Gastroesophageal sphincter (tissue), 4 donors: ENCODE measurements at places on chromosomes 3 and 15.

DNA sequence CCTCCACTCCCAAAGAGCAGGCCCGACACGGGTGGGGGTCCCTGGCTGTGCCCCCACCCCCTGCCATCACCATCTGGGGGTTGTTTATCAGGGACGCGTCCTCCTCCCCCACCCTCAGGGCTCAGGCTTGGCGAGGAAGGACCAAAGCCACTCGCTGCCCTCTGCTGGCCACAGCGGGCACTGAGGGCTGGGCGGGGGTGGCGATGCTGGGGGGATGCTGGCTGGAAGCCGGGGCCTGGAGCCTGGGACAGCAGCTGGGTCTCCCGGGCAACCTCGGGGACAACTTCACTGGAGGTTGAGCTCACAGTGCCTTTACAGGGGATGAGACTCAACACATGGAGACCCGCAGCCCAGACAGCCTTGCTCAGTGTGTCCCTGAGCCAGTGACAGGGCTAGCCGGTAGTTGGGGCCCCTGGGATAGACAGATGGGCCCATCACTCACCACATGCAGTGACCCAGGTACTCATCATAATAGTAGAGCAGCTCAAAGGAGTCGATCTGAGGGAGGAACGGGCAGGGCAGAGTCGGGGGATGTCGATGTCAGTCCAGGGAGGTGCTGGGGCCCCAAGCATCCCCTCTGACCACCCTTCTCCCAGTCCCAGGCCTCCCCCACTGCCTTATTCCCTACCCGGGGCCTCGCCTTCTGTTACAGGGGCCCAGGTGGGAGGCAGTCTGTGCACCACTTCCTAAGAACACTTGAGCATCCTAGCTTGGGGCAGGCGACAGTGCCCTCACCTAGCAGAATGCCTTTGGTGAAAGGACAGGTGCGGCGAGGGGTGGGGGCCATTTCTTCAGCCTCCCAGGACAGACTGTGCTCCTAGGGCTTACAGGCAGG, 5.9 kb upstream of the CALML4 start:
- peak; percentile 74 for ATAC-seq
- H3K36me3 ChIP-seq, result no peaks in the 10 kb centered on the region
- peak overlapping the region; percentile 69 for H3K27ac ChIP-seq
- H3K4me3 ChIP-seq, result peak overlapping the region; percentile 39
- peaks cover 8% of the 10 kb centered on the region for H3K4me1 ChIP-seq
- H3K27me3 ChIP-seq, result no peaks in the 10 kb centered on the region

- no peak overlapping the region for H3K4me3 ChIP-seq
- no peak for ATAC-seq
- H3K4me1 ChIP-seq, result peaks cover 21% of the 10 kb centered on the region
- H3K36me3 ChIP-seq, result no peaks in the 10 kb centered on the region
Observed at GRCh38 chr15:62413786-62414185, 248.7 kb upstream of the C2CD4B start.

DNA sequence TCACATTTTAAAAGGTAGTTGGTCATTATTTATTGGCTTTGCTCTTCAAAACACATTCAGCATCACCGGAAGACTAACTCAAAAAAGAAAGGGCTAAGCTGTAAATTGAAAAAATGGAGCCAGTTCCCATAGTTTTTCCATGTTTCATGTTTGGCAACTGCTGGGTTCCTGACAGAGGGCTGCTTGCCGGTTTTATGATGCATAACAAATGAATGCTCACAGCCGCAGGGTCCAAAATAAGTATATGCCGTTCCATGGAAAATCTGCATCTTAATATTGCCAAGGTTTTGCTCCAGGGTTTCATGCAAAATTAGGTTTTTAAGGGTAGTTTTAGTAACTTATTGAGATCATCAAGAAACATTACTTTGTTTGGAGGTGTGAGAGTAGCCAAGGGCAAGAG, 15.8 kb downstream of the SLC12A1 start:
- H3K4me3 ChIP-seq, result no peak overlapping the region
- no peaks in the 10 kb centered on the region for H3K27me3 ChIP-seq
- H3K4me1 ChIP-seq, result no peaks in the 10 kb centered on the region
- ATAC-seq, result no peak

GRCh38 chr3:17877299-17877698, 134.9 kb upstream of the TBC1D5 start:
- H3K4me3 ChIP-seq, result no peak overlapping the region
- ATAC-seq, result no peak
- H3K4me1 ChIP-seq, result no peaks in the 10 kb centered on the region
- no peak overlapping the region for H3K27ac ChIP-seq
- H3K36me3 ChIP-seq, result no peaks in the 10 kb centered on the region

DNA sequence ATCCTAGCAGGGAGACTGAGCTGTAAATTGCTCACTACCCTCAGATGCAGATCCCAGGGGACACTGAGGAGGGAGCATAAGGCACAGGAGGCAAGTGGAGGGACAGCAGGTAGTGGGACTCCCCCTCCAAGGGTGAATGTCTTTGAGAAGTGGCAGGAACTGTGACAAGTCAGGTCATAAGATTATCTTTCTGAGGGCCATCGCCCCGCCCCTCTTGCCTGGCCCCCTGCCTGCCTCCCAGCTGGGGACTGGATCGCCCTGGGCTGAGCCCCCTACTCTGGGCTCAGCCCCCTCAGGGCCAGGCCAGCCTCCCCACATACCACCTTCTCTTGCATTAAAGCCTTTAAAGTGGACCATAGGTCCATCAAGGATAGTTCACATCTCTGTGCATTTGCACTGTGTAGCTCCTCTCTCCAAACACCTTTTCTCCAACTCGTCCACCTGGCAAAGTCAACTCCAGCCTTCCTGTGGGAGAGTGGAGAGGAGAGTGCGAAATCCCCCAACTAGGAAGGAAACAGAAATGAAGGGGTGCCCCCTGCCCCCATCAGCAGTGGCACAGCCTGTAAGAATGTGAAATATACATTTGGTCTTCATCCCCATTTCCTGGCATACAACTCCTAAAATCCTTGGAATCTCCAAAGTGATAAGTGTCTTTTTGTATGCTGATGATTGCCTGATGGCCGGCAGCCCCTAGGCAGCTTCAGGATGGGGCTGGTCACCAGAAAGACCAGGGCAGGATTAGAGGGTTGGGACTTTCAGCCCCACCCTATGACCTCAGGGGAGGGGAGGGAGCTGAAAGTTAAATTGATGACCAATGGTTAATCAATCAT, 14.7 kb downstream of the PIF1 start:
- H3K4me1 ChIP-seq, result peaks cover 5% of the 10 kb centered on the region
- no peak for ATAC-seq
- peak overlapping the region; percentile 93 for H3K27ac ChIP-seq
- H3K36me3 ChIP-seq, result no peaks in the 10 kb centered on the region
- H3K4me3 ChIP-seq, result no peak overlapping the region

- ATAC-seq, result no peak
- no peaks in the 10 kb centered on the region for H3K27me3 ChIP-seq
- H3K4me3 ChIP-seq, result no peak overlapping the region
- no peaks in the 10 kb centered on the region for H3K36me3 ChIP-seq
- H3K4me1 ChIP-seq, result peaks cover 17% of the 10 kb centered on the region
Observed at GRCh38 chr3:133475245-133476010, 75.6 kb downstream of the BFSP2 start.

DNA sequence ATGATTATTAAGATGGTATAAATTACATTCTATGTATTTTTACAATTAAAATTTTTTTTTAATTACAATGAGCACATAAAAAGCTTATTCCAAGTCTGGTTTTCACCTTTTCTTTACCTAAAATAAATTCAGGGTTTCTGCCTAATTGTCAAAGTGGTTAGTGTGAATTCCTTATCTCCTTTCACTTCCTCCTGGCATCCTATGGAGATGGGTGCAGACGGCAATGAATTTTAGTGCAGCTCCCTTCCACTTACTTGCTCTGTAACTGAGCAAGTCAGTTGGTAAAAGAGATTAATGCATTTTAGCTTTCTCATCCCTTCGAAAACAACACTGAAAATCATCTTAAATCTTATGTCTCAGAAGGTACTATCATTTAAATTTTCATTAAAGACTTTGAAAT, 13.1 kb downstream of the HDGFL3 start:
- H3K36me3 ChIP-seq, result no peaks in the 10 kb centered on the region
- H3K4me1 ChIP-seq, result peaks cover 20% of the 10 kb centered on the region
- no peaks in the 10 kb centered on the region for H3K27me3 ChIP-seq
- ATAC-seq, result no peak
- H3K4me3 ChIP-seq, result no peak overlapping the region

GRCh38 chr15:89777073-89777751, 1.1 kb downstream of the MESP2 start:
- peaks cover 9% of the 10 kb centered on the region for H3K4me1 ChIP-seq
- H3K27ac ChIP-seq, result no peak overlapping the region
- H3K36me3 ChIP-seq, result no peaks in the 10 kb centered on the region
- no peaks in the 10 kb centered on the region for H3K27me3 ChIP-seq
- no peak for ATAC-seq

GRCh38 chr3:158166223-158166622, 56.3 kb downstream of the RSRC1 start:
- H3K27me3 ChIP-seq, result no peaks in the 10 kb centered on the region
- no peaks in the 10 kb centered on the region for H3K4me1 ChIP-seq
- no peak for ATAC-seq
- no peak overlapping the region for H3K27ac ChIP-seq
- no peak overlapping the region for H3K4me3 ChIP-seq
- H3K36me3 ChIP-seq, result peaks cover 5% of the 10 kb centered on the region

- H3K4me3 ChIP-seq, result no peak overlapping the region
- ATAC-seq, result no peak
- no peaks in the 10 kb centered on the region for H3K27me3 ChIP-seq
- H3K4me1 ChIP-seq, result no peaks in the 10 kb centered on the region
- H3K36me3 ChIP-seq, result no peaks in the 10 kb centered on the region
Observed at GRCh38 chr3:155159301-155159700, 79.2 kb downstream of the MME start.

DNA sequence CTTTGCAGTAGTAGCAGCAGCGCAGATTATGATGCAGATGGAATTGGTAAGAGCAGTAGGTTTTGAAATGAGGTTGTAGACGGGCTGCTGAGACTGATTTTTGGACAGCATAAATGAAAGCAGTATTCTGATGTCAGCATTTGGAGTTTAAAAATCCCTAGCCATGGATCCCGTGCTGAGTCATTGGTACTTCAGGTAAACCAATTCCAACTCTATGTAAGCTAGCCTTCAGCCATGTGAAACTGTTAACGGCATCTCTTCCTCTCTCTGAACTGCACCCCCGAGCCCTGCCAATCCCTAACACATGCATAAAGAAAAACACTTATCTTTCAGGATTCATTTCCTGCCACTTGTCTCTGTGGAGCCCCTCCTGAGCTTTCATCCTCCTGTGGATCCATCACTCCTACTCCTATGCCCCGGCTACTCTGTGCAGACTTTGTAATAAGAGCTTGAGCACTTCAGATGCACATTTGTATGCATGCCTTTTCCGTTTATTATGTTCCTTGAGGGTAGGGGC, 119.0 kb downstream of the AKAP13 start:
- no peak overlapping the region for H3K4me3 ChIP-seq
- no peak for ATAC-seq
- peak overlapping the region; percentile 74 for H3K27ac ChIP-seq
- H3K27me3 ChIP-seq, result no peaks in the 10 kb centered on the region

DNA sequence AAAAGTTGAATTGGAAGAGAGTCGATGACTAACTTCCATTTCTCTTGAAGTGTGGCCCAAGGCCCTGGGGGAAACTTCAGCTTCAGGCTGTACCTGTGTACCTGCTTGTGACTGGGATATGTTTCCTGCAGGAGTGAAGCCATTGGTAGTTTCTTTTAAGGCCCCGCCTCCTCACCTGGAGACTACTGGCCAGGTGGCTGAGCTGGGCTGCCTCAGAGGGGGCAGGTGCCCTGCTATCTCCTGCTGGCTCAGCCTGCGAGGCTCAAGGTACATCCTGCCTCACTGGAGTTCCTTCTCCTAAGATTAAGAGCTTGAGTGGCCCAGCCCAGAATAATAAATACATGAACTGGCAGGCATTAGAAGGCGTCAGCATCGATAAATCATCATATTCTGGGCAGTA, 121.6 kb upstream of the ROPN1 start:
- H3K4me1 ChIP-seq, result peaks cover 10% of the 10 kb centered on the region
- no peak for ATAC-seq
- H3K27ac ChIP-seq, result no peak overlapping the region

- no peak overlapping the region for H3K4me3 ChIP-seq
- no peak overlapping the region for H3K27ac ChIP-seq
- peaks cover 1% of the 10 kb centered on the region for H3K4me1 ChIP-seq
- H3K27me3 ChIP-seq, result no peaks in the 10 kb centered on the region
- peaks cover 5% of the 10 kb centered on the region for H3K36me3 ChIP-seq
- ATAC-seq, result no peak
Observed at GRCh38 chr3:25532431-25533162, 104.5 kb downstream of the RARB start.

DNA sequence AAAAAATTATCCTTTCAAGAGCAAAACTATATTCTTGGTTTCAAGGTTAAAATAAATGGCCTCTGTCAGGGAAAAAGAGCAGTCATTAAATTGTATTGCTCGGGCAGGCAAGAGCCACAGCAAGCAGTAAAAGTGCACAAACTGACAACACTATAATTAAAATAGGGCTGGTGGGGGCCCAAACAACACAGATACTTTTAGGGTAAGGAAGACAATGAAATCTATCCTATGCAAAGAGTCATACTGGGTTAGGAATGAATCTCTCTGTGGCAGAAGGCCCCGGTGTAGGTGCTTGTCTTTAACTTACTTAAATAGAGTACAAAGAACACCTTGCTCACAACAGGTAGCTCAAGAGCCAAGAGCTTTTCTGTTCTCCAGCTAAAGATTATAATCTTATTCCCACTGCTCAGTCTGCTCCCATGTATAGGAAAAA, 94.7 kb downstream of the DLG1 start:
- no peak overlapping the region for H3K4me3 ChIP-seq
- no peak overlapping the region for H3K27ac ChIP-seq
- H3K36me3 ChIP-seq, result no peaks in the 10 kb centered on the region

DNA sequence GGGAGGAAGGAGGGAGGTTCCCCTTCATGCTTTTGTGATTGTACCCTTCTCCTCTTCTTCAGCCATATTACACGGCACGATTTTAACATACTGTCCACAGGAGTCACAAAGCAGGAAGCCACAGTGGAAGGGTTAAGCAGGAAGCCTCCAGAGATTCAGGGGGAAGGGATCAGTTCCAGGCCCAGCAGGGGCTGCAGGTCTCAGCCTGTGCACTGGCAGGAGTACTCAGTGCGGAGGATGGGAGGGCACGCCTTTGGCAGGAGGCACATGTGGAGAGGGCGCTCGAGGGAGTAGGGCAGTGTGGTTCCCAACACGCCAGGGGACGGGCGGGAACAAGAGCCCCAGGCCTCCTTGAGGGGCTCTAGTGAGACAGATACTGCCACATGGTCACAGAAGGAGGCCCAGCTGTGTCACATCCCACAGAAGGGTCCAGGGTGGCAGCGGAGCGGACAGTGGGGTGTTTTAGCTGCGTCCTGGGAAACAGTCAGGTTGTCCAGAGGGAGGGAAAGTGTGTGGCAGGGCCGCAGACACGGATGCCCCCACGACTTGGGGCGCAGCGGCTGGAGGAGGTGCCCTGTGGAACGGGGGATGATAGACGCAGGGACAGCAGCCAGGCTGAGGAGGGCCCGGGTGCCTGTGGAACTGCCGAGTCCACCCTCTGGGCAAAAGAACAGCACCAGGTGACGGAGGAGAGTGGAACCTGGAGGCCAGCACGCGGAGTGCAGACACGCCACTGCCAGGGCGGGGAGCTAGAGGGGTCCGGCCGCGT, 77.5 kb downstream of the CHSY1 start:
- no peak overlapping the region for H3K4me3 ChIP-seq
- no peak for ATAC-seq
- no peak overlapping the region for H3K27ac ChIP-seq
- no peaks in the 10 kb centered on the region for H3K36me3 ChIP-seq
- H3K4me1 ChIP-seq, result no peaks in the 10 kb centered on the region
- H3K27me3 ChIP-seq, result no peaks in the 10 kb centered on the region

GRCh38 chr3:98565843-98566242, 27.6 kb downstream of the CPOX start:
- no peak for ATAC-seq
- H3K4me1 ChIP-seq, result no peaks in the 10 kb centered on the region
- H3K27ac ChIP-seq, result no peak overlapping the region
- H3K27me3 ChIP-seq, result no peaks in the 10 kb centered on the region
- H3K36me3 ChIP-seq, result no peaks in the 10 kb centered on the region
- no peak overlapping the region for H3K4me3 ChIP-seq
